ENCODE measurements at places on chromosomes 13 and 19.

DNA sequence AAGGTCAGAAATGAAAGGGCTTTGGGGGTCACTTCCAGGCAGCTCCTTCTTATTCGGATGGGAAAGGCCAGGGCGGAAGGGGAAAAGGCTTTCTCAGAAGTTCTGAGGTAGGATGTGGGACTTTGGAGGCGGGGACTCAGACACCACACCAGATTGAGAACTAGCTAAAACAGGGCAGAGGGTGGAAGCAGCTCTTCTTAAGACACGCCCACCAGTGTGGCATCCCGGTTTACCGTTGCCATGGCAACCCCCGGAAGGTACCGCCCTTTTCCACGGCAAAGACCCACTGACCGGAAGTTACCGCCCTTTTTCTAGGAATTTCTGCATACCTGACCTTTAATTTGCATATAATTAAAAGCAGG lies 3.8 kb upstream of the LILRA5 start:
- DNase-seq, result no peak

DNA sequence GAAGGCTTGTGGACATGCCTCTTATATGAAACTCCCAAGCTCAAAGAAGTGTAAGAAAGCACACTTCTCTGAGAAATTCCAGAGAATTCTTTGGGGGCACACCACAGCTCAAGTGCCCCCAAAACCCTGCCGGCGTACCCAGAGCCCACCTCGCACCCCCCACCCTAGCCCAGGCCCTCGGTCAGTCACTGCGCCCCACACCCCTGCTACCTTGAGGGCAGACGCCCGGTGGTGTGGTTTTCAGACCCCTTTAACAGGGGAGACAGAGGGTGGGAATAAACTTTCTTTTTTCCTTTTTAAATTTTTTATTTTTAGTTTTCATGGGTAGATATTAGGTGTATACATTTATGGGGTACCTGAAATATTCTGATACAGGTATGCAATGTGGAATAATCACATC lies 29.5 kb downstream of the PEPD start:
- no peak for DNase-seq

DNA sequence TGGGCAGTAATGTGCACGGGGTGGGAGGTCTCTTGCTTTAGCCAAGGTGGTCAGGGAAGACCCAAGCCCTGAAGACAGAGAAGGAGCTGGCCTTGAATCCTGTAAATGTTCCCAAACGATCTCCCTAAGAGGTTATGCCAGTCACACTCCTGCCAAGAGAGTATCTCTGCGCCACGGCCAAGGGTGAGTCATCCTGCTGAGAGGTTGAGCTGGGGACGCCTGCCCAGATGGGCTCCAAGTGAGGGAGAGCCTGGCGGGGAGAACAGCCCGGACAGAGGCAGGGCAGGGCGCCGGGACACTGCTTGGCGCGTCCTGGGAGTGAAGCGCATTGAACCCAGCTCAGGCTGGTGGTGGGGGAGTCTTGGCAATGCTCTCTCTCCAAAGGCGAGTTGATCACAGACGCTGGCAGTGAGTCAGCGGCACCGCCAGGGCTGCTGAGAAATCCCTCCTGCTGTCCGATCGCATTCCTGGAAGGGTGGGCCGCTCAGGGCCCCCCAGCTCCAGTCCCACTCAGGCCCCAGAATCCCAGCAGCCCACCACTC lies 16.4 kb downstream of the SULT2B1 start:
- DNase-seq, result no peak

DNA sequence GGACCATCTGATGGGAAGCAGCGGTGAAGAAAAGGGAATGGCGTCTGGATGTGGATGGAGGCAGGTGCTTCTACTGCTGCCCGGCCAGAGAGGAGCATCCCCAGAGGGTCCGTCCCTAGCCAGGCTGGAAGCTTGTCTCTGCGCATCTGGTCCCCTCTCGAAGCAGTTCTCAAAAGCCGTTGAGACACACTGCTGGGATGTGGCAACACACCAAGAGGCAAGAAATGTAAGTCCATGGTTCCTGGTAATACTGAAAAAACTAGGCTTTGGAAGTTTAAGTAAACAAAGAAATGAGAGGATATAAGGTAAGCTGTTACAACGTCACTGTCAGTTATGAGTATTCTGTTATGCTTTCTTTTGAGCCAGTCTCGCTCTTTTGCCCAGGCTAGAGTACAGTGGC lies 15.1 kb upstream of the FFAR2 start:
- no peak for DNase-seq

GRCh38 chr13:113977976-113978375 lies 4.1 kb upstream of the C13orf46 start:
- no peak for DNase-seq

GRCh38 chr19:50977626-50978025 lies 6.1 kb downstream of the KLK7 start:
- DNase-seq, result no peak

- no peak for DNase-seq
Observed at GRCh38 chr13:111027458-111028439, 87.4 kb upstream of the ARHGEF7 start.

DNA sequence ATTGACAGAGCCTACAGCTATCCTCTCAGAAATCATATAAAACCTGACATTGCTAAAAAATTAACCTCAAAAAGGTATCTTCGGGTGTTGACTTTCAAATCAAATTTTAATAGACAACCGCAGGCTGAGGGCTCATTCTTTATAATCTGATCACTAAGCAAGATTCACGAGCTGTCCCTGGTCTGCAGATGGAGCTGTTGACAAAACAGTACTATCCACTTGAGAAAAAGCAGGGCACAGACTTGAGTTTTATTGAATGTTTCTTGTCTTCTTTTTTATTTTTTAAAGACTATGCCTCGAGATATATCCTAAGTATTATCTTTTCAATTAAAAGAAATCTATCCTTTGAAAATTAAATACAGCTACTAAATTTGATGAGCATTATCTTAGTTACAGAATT lies 540.5 kb downstream of the PCDH9 start:
- no peak for DNase-seq

- no peak for DNase-seq
Observed at GRCh38 chr19:42245231-42245630, 2.8 kb upstream of the GSK3A start.

DNA sequence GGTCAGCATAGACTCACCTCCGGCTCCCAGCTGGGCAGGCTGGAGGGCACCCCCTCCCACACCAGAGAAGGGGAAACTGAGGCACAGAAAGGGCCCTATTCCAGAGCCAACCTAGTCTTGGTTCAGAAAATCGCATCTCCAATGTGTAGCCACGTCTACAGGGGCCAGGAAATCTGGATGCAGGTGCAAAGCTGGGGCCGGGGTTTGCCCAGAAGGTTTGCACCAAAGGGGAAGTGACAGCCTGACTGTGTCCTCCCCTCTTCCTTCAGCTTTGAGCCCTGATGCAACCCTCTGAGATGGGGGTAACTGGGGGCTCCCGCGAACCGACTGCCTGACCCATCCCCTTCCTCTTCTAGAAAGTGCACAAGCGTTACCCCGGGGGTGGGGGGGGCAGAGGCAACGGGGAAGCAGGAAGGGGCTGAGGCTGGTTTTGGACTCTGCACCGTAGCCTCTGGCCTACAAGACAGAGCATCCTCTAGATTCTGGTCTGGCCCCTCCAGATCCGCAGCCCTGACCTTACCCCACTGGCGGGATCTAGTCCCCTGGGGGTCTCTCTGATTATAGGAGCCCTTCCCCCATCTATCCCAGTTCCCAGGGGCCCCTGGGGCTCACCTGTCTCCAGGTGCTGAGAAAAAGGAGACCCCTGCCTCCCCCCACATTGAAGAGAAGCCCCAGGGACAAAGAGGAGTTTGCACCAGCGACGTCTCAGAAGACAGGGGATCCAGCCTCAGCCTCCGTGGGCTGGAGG lies 1.1 kb upstream of the ONECUT3 start:
- no peak for DNase-seq

GRCh38 chr19:38778733-38779132 lies 5.4 kb upstream of the LGALS7 start:
- no peak for DNase-seq

- no peak for DNase-seq
Observed at GRCh38 chr13:77919246-77919920, 752 bp upstream of the EDNRB start.

GRCh38 chr19:15126131-15126910 lies 19.1 kb downstream of the SYDE1 start:
- no peak for DNase-seq

GRCh38 chr19:42095142-42095813 lies 19.3 kb downstream of the ZNF574 start:
- no peak for DNase-seq

- no peak for DNase-seq
Observed at GRCh38 chr19:28140201-28140600, 1072.8 kb downstream of the UQCRFS1 start.

DNA sequence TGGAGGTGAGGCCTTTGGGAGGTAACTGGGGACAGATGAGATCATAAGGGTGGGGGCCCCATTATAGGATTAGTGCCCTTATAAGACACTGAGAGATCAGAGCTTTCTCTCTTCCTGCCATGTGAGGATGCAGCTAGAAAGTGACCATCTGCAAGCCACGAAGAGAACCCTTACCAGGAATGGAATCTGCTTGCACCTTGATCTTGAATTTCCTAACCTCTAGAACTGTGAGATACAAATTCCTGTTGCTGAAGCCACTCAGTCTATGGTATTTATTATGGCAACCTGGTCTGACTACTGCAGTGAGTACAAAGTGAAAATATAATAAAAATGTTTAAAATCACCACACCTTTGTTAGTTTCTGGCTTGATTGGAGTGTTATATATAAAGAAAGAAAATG lies 388.0 kb downstream of the LMO7 start:
- no peak for DNase-seq

GRCh38 chr19:53808710-53809125 lies 15.4 kb downstream of the NLRP12 start:
- no peak for DNase-seq
